ENCODE measurements at places on chromosomes 5 and 9. TPM values are rescaled to one million over a fixed set of nuclear protein-coding genes. Genes with fewer than 3 reads are reported as not detected.

- no peaks in the 10 kb centered on the region for H3K36me3 ChIP-seq
- DNase-seq = no peak
- H3K4me1 ChIP-seq = no peaks in the 10 kb centered on the region
- no peak overlapping the region for H3K27ac ChIP-seq
- no peak overlapping the region for H3K4me3 ChIP-seq
These were observed 15.7 kb downstream of the KIAA1958 start for GRCh38 chr9:112502175-112502946.

DNA sequence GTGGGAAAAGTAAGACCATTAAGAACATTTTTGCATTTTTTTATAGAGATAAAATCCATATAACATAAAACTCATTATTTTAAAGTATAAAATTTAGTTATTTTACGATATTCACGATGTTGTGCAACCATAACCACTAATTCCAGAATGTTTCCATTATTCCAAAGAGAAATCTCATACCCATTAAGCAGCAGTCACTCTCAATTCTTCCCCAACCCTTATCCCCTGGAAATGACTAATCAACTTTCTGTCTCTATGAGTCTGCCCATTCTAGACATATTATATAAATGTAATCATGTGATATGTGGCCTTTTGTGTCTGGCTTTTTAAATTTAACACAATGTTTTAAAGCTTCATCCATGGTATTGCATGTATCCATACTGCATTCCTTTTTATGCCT lies 115.6 kb upstream of the ADAMTSL1 start:
- DNase-seq = no peak
- H3K4me3 ChIP-seq = no peak overlapping the region
- H3K4me1 ChIP-seq = no peaks in the 10 kb centered on the region
- H3K27me3 ChIP-seq = no peaks in the 10 kb centered on the region
- H3K27ac ChIP-seq = no peak overlapping the region
- no peaks in the 10 kb centered on the region for H3K36me3 ChIP-seq

- no peaks in the 10 kb centered on the region for H3K36me3 ChIP-seq
- no peak overlapping the region for H3K4me3 ChIP-seq
- no peak for DNase-seq
- peaks cover 10% of the 10 kb centered on the region for H3K27me3 ChIP-seq
- no peak overlapping the region for H3K27ac ChIP-seq
These were observed 452.2 kb downstream of the KDM4C start for GRCh38 chr9:7209990-7210389.

DNA sequence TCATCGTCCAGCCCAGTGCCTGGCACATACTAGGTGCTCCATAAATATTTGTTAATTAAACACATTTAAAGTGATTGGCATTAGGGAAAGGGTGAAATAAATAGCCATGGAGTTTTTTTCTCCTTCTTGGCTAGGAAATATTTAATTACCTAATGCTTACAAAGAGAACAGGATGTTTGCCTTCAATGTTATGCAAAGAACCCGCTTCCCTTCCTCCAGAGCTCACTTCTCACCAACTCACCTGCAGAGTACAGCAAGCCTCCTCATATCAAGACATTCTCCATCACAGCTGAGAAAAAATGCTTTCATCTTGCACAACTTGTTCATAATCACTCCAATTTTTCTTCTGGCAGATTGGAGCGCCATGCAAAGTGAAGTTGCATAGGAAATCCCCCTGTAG lies 161.7 kb upstream of the STK32A start:
- peaks cover 8% of the 10 kb centered on the region for H3K4me1 ChIP-seq
- H3K36me3 ChIP-seq = no peaks in the 10 kb centered on the region
- no peak overlapping the region for H3K27ac ChIP-seq
- H3K4me3 ChIP-seq = no peak overlapping the region
- no peak for DNase-seq

Gene FGF1
- 4.6 TPM for total RNA-seq

Gene FOXI1
- total RNA-seq = not detected

Gene PFN3
- total RNA-seq = not detected

All from H9 (cell line).